ENCODE measurements at places on chromosomes 4 and X. TPM values are rescaled to one million over a fixed set of nuclear protein-coding genes. Genes with fewer than 3 reads are reported as not detected.

DNA sequence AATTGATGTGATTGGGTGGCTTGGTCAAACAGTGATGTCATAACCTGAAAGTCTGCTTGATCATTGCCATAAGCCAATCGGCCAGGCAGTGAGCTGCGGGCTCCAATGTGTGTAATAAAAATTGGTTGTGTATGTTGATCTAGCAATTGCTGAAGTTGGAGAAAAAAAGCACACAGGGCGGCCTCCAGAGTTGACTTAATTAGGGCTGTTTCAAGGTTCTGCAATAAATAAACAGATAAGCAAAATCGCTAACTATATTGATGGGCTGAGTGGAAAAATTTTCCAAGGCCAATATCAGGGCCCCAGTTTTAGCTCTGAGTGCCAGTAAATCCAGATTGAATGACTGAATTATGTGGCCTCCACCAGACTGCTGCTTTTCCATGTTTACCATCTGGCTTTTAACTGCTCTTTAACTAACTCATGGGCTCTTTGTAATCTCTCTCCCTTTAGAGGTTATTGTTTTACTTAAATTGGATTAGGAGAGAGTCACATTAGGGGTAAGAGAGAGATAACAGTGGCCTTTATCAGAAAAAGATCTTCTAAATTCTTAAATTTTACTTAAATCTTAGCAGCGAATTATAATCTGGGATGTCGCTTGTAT lies 160.6 kb upstream of the WDFY3 start:
- no peak for DNase-seq

Gene BMPR1B
- not detected for total RNA-seq

- no peak for DNase-seq
Observed at GRCh38 chrX:45614853-45615252, 414.2 kb upstream of the DIPK2B start.

Gene PABPC4L
- total RNA-seq = not detected

GRCh38 chr4:169153481-169154087 lies 117.2 kb downstream of the SH3RF1 start:
- no peak for DNase-seq

Gene SCD5
- total RNA-seq = 1.6 TPM

- DNase-seq = no peak
Observed at GRCh38 chr4:61335241-61335763, 135.2 kb downstream of the ADGRL3 start.

- no peak for DNase-seq
Observed at GRCh38 chr4:38872620-38873019, 5.0 kb downstream of the FAM114A1 start.

DNA sequence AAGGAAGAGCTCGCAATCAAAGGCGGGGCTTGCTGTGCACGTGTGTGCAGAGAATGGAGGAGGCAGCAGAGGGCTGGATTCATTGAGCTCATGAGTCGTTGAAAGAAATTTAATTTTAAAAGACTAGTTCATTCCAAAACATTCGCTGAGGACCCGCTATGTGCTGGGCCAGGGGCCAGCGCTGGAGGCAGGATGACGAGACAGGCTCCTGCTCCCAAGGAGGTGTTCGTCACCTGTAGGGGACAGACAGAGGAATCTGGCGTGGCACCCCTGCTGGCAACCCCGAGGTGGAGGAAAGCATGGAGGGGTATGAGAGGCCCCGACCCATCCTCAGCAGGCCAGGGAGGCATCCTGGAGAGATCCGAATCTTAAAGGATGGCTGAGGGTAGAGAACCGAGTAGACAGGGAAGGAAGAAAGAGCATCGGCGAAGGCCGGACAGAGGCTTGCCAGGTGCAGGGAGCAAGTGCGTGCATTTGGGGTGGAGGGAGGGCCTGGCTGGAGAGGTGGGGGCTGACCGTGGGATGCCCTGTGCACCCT lies 96.4 kb downstream of the CPZ start:
- no peak for DNase-seq

Gene UGT2B11
- not detected for total RNA-seq

GRCh38 chrX:30521440-30522182 lies 56.0 kb downstream of the TASL start:
- DNase-seq = no peak

GRCh38 chr4:36208893-36209473 lies 35.3 kb downstream of the ARAP2 start:
- peak; percentile 34 for DNase-seq

GRCh38 chr4:120731561-120731960 lies 191.0 kb downstream of the PRDM5 start:
- no peak for DNase-seq

GRCh38 chrX:153909024-153909979 lies 4.8 kb downstream of the AVPR2 start:
- no peak for DNase-seq

GRCh38 chr4:20859097-20859781 lies 159.0 kb downstream of the PACRGL start:
- DNase-seq = no peak

DNA sequence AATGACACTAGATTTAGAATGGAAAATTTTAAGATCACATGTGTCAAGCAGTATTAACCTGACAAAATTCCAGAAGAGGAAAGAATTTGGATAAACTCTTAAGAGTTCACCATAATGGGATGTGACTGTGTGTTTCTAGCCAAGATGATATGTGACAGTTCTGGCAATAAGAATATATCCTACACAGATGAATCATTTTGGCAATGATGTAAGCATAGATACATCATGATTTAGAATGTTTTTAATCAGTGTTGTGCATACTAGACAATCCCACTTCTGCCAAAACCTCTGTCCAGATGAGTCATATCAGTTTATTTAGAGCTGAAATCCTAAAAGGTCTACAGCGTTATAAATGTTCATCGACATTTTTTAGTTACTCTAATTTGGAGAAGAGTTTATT lies 48.8 kb downstream of the PTCHD1 start:
- DNase-seq = no peak

GRCh38 chr4:123972031-123972430 lies 575.4 kb downstream of the SPRY1 start:
- no peak for DNase-seq

- no peak for DNase-seq
Observed at GRCh38 chr4:70556856-70557255, 35.2 kb upstream of the AMBN start.

Gene PABPC5
- total RNA-seq = not detected

Gene APLN
- total RNA-seq = 0.14 TPM

Gene ZBTB33
- total RNA-seq = 16.4 TPM

Gene ATP11C
- 15.6 TPM for total RNA-seq

Gene CLIC2
- total RNA-seq = 4.7 TPM

GRCh38 chrX:153905481-153906095 lies 1.1 kb downstream of the AVPR2 start:
- DNase-seq = no peak

GRCh38 chrX:8139716-8140115 lies 31.4 kb downstream of the VCX2 start:
- DNase-seq = no peak
